ENCODE measurements at places on chromosomes 11 and 22. TPM values are rescaled to one million over a fixed set of nuclear protein-coding genes. Genes with fewer than 3 reads are reported as not detected.

DNA sequence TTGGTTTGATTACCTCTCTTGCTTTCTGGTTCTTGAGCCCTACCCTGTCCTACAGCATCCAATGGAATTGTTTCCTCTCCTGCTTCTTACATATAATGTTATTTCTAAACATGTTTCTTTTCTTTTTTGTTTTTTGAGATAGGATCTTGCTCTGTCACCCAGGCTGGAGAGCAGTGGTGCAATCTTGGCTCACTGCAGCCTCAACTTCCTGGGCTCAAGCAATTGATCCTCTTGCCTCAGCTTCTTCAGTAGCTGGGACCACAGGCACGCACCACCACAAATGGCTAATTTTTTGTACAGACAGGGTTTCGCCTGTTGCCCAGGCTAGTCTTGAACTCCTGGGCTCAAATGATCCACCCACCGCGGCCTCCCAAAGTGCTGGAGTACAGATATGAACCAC lies 105.9 kb downstream of the SGSM3 start:
- DNase-seq: no peak

DNA sequence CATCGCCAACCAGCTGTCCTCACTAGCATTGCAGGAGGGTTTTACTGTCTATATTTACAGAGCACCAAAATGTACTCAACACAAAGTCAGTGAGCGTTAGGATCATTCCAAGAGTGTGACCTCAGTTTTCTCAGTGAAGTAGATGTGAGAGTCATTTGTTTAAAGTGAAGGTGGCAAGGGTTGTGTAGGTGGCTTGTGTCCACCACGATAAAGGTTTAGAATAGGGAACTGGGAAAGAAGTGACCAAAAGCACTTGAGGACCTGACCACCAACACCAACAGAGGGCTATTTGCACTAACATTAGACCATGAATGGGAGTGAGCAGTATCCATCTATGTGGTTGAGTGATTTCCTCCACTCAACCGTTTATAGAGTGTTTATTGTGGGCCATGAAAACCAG lies 152.5 kb upstream of the POU2AF2 start:
- DNase-seq: no peak

Gene PNPLA3
- total RNA-seq: 6.2 TPM

GRCh38 chr11:60765355-60765754 lies 8.7 kb downstream of the MS4A15 start:
- DNase-seq: no peak

Gene SLC5A4
- total RNA-seq: 2.7 TPM

GRCh38 chr11:111526501-111526900 lies 11.9 kb downstream of the HOATZ start:
- DNase-seq: no peak

Gene OR51I1
- total RNA-seq: not detected

DNA sequence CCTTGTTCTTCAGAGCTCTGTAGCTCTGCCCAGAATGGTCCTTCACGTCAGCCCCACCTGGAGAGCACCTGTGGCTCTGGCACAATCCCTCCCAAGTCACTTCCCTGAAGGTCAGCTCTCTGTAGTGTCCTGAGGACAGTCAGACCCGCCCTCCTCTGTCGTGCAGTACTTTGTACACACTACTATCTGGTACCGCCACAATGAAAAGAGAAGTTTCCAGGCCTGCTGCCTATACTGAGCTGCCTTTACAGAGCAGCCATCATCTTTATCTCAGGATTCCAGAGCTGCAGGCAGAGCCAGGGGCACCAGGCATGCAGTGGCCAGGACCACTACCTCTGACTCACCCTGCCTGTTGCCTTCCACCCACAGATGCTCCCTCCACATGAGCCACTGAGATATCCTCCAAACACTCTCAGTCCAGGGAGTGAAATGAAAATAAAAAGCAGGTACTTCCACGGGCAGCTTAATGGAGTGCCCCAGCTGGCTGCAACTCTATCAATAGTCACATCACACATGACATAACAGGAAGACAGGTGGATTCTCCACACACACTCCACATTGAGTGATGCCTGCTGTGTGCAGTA lies 7.3 kb downstream of the PACSIN2 start:
- no peak for DNase-seq

DNA sequence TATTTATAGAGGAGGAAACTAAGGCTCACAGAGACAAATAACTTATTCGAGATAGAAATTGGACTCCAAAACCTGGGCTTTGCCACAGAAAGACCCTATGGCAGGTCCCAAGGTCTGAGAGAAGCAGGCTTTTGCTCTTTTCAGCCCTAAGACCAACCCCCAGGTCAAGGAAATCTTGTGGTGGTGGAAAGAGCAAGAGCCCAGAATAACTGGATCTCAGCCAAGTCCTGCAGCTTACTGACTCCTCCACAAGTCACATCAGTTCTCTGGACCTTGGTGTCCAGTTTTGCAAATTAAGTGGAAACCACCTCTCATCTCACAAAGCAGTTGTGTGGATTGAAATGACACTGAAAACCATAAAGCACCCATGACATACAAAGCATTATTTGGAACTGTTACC lies 122.2 kb downstream of the C11orf58 start:
- no peak for DNase-seq

- no peak for DNase-seq
These were observed 11.4 kb upstream of the ANKK1 start for GRCh38 chr11:113376156-113376555.

Gene MS4A15
- not detected for total RNA-seq

Measured in glomerular endothelial cell (primary cell).